NCI-H446 treated with DMSO at 0.1 percent for 48 hours (cell line): ENCODE measurements at places on chromosomes 1 and 21.
A peak's percentile ranks its signal among the peaks of the same experiment; 100 is the strongest.

- no peak for DNase-seq
Measured at GRCh38 chr1:90210633-90211491, 216.0 kb downstream of the ZNF326 start.

GRCh38 chr1:24864370-24864777, 65.7 kb downstream of the RUNX3 start:
- no peak for DNase-seq

GRCh38 chr1:165988817-165989216, 161.4 kb downstream of the UCK2 start:
- DNase-seq, result no peak

GRCh38 chr1:19268445-19268844, 16.8 kb downstream of the MRTO4 start:
- no peak for DNase-seq

- DNase-seq, result no peak
Measured at GRCh38 chr1:76951153-76951552, 83.9 kb downstream of the ST6GALNAC5 start.

DNA sequence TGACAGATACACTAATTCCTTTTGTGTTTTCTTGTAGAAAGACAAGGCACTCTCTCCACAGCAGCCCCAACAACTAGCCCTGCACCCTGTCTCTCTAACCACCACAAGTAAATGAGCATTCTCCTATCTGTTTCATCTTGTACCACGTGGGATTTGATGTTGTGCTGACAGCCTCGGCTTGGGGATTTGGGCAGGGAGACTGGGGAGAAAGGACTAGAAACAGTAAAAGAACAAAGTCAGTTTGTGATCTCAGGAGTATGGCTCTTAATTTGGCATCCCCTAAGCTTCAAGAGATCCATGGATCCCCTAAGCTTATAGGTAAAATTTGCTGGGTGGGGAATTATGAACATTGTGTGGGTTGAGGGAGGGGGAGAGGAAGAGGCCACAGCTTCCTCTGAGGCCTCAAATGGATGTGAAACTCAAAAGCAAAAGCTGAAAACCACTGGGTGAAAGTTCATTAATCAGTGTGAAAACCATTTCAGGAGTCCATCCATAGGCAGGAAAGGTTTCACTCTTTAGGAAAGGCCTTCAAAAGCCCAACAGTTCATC, 3.1 kb downstream of the C1orf162 start:
- no peak for DNase-seq

- DNase-seq, result no peak
Measured at GRCh38 chr1:229190057-229190575, 80.8 kb upstream of the RAB4A start.

DNA sequence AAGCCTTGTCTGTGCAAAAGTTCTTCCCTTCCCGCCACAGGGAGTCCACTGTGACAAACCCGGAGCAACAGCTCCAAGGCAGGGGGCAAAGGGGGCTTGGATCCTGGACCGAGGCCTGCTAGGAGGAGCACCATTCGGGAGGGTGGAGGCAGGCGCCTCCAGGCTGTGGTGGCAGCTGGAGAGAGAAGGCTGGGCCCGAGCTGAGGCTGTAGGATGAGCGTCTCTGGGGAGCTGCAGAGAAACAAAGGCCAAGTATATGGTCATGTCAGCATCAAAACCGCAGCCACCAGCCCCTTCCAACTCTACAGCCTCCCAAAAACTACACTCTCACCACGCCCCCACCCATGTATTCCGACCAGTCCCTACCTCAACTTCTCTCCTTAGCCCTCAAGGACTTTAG, 579 bp downstream of the SH3BP5L start:
- DNase-seq, result no peak

DNA sequence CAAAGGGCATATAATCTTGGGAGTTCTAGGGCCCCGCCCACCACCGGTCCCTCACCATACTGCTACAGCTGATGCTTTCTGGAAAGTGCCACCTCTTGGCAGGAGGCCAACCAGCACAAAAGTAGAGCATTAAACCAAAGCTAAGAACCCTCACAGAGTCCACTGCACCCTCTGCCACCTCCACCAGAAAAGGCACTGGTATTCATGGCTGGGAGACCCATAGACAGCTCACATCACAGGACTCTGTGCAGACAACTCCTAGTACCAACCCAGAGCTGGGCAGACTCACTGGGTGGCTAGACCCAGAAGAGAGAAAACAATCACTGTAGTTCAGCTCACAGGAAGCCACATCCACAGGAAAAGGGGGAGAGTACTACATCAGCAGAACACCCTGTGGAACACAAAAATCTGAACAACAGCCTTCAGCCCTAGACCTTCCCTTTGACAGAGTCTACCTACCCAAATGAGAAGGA, 10.8 kb downstream of the THEM4 start:
- DNase-seq, result no peak

DNA sequence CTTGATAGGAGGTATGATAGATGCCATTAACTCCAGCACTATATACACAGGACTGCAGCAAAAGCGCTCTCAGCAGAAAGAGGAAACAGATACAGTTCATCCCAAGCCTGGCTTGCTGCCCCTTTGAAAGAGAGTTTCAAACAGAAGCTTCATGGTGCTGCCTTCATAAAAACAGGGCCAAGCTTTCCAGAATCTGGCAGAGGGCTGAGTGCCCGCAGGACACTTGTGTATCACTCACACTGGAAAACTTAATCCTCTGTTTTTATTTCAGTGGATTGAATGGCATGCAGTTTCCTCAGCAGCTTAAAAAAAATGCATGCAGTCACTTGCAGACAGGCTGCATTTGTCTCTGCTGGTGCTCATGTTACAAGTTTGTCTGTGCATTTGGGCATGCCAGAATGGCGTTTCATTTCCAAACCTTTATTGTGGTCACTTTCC, 40.4 kb downstream of the KCNJ15 start:
- peak; percentile 38 for DNase-seq

DNA sequence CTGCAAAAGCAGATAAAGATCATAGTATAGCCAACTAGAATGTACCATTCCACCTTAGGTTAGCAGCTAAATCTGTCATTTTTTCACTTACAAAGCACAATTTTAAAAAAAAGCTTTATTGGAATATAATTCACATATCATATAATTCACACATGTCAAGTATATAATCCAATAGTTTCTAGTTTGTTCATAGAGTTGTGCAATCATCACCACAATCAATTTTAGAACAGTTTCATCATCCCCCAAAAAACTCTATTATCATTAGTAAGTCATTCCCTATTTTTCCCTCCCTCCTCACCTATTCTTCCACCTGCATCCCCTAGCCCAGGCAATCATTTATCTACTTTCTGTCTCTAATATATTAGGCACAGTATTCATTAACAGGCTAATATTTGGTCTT, 32.0 kb upstream of the INSL5 start:
- DNase-seq, result no peak

DNA sequence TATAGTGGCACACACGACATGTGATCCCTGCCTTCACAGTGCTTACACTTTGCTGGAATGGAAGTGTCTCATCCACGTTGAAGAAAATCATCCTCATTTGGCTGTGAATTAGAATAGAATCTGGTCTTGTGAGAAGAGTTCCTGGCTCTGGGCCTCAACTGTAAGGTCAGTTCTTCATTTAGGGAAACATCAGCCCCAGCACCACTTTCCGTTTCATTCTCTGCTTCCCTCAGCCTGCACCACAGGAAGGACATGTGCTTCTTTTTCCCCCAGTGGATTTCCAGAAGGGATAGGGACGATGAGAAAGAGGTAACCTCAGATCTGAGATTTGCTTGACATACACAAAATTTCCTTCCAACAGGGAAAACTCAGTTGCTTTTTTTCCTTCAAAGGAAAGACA, 3.7 kb upstream of the ALX3 start:
- no peak for DNase-seq

DNA sequence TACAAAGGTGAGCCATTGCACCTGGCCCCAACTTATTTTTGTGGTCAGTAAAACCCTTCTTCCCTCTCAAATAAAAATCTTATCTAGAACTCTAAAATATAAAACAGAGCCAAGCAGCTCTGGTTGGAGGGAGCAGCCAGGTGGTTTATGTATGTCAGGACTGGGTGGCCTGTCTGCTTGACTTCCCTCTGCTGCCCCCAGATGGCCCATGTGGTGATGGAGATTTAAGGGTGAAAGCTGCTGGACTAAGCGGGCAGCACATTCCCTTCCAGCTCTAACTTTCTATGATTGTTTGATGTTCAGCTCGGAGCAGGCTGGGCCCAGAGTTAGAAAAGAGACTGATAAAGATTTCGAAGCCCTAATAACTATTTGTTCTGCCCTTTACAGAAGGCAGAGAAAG, 11.9 kb upstream of the PAQR6 start:
- no peak for DNase-seq

GRCh38 chr21:39051588-39051949, 131.7 kb downstream of the PSMG1 start:
- no peak for DNase-seq

- no peak for DNase-seq
Measured at GRCh38 chr1:121471523-121471922, 286.7 kb downstream of the SRGAP2C start.

- DNase-seq, result no peak
Measured at GRCh38 chr1:59179673-59180072, 117.2 kb upstream of the FGGY start.

- no peak for DNase-seq
Measured at GRCh38 chr1:241240069-241240468, 116.9 kb downstream of the RGS7 start.

DNA sequence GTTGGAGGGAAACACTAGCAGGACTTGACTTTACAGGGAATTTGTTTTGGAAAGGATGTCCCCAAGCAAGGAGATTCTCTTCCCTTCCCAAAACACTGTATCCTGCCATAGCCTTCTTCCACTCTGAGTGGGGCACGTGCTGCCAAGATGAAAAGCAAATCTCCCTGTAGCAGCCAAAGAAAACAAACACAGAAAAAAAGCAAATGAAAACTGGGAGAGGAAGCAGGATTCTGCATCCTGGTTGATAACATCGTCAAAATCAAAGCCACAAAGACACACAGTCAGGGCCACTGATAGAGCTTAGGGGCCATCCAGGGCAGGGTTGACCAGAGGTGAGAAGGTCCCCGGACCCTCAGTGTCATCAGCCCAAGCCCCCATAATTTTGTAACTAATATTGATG, 16.0 kb upstream of the MTARC2 start:
- no peak for DNase-seq

GRCh38 chr1:196902344-196902743, 14.5 kb downstream of the CFHR4 start:
- DNase-seq, result no peak

DNA sequence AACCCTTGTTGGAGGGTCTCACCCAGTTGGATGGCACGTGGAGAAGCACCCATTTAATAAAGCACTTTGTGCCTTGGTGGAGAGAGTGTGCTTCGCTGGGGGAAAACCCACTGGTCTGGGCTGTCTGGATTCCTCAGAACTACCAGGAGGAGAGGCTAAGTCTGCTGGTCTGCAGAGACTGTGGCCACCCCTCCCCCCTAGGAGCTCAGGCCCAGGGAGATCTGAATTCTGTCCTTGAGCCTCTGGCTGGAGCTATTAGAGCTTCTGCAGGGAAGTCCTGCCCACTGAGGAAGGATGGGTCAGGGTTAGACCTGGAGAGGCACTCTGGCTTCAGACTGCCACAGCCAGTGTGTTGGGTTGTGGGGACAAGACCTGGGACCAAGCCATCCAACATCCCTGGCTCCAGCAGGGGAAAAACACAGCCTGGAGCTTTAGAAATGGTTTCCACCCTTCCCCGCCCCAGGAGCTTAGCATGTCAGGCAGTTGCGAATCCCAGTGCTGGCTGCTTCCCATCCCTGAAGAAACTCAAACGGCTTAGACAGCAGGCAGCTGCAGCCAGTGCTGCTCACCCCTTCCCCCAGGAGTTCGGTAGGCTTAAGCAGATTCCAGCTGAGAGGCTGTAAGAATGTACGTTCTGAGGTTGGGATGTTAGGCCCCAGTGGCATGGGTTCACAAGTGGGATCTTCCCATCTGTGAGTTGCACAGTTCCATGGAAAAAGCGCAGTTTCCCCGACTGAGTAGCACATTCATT, 288.3 kb downstream of the TGFB2 start:
- DNase-seq, result no peak

DNA sequence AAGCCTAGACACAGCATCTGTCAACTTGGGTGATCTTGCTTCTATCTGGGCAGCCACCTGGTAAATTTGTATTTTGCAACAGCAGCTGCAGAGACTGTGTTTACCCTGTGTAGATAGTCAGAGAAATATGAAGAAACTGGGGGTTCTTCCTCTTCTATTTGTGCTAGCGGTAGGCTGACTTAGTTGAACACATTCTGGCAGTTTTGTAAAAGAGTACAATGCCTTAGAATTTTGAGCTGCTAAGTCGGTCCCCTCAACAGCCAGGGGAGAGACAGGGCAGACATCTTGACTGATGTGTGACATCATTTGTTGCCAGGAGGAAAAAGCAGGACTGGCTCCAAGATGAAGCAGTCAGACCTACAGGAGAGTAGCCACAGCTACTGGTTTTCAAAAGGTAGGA, 53.7 kb downstream of the KCNJ6 start:
- peak; percentile 77 for DNase-seq

DNA sequence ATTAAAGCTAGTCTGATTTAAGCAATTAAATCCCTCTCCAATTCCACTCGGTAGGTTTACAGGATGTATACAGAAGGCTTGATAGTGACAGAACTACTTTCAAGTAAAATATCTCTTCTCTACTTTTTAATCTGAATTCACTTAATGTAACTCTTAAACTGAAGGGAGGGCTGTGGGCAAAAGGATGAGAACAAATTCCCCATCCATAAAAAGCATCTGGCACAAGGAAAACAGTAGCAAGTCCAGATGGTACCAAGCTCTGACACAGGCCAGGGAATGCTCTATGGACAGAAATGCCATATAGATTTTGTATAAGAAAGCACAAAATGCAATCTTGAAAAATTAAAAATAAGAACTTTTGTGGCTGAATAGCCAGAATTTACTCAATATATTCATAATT, 53.1 kb upstream of the USH2A start:
- DNase-seq, result no peak

DNA sequence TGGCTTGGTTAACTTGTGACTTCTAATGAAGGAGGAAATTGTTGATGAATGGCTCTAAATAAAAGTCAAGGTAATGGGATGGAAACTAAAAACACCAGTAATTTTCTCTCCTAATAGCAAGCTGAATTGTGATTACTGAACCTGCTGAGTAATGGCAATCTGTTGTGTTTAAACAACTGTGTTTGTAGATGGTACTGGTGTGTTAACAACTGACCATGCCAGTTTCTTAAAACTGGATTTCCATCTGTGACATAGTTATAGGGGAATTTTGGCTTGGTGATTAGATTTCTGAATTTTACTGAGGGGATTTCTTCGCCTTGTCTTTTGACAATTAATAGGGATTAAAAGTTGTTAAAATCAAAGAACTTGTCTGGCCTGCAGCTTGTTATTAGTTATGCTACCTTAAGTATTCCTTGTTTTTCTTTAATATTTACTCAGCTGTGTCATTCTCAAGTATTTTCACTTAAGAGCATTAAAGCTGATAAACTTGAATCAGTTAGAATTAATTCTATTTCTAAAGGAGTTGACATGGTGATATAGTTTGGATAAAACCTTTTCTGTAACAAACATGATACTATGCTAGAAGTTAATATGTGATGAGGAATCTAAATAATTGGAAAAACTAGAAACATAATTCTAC, 7.9 kb upstream of the ERO1B start:
- DNase-seq, result no peak
